Islet precursor cell (in vitro differentiated cells): ENCODE measurements at places on chromosomes 3 and 15.

DNA sequence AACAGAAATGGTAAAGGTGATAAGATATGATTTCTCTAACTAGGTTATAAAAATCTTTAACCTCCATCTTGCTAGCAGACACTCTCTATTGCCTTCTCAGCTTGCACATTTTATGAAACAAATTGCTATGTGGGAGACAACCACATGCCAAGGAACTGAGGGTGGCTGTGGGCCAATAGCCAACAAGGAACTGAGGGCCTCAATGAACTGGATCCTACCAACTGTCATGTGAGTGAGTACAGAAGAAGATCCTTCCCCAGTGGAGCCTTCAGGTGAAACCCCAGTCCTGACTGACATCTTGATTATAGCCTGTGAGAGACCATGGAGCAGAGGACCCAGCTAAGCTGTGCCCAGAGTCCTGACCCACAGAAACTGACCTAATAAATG, 129.2 kb upstream of the LRIG1 start:
- no peak for DNase-seq

- DNase-seq: peak; percentile 56
Measured at GRCh38 chr3:174957081-174957480, 97.9 kb downstream of the NAALADL2 start.

- DNase-seq: no peak
Measured at GRCh38 chr15:85722374-85723152, 72.2 kb downstream of the KLHL25 start.

GRCh38 chr3:188309437-188310269, 155.7 kb downstream of the LPP start:
- DNase-seq: no peak

GRCh38 chr3:179418610-179419009, 32.7 kb downstream of the GNB4 start:
- DNase-seq: no peak

- DNase-seq: no peak
Measured at GRCh38 chr3:141457624-141458236, 29.1 kb upstream of the RASA2 start.
